ENCODE measurements at places on chromosomes 1 and 21.

GRCh38 chr1:42815941-42816584 is 859 bp upstream of the ERMAP start:
- no peak for DNase-seq

GRCh38 chr1:201756406-201756805 is 72.6 kb upstream of the IPO9 start:
- no peak for DNase-seq

DNA sequence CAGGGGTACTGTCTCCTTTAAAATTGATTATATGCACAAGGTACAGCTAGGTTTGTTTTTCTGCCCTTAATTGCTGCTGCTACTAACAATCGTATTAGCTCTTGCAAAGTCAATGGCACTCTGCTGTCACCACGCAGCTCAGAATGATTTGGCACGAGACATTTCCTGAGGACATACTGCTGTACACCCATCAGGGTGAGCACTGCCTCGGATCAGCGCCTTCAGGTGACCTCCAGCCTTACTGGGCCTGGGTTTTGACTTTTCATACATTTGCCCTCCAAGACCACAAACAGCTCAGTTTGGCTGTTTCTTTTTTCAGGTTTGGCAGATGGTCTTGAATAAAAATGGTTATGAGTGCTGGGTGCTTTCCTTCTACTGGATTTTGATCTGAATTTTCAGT is 110.9 kb downstream of the NTPCR start:
- no peak for DNase-seq

GRCh38 chr1:38191461-38191860 is 144.9 kb upstream of the POU3F1 start:
- DNase-seq = no peak

- DNase-seq = no peak
Measured at GRCh38 chr1:100552031-100552430, 14.1 kb downstream of the GPR88 start.

- no peak for DNase-seq
Measured at GRCh38 chr1:81478219-81478618, 322.5 kb upstream of the ADGRL2 start.

DNA sequence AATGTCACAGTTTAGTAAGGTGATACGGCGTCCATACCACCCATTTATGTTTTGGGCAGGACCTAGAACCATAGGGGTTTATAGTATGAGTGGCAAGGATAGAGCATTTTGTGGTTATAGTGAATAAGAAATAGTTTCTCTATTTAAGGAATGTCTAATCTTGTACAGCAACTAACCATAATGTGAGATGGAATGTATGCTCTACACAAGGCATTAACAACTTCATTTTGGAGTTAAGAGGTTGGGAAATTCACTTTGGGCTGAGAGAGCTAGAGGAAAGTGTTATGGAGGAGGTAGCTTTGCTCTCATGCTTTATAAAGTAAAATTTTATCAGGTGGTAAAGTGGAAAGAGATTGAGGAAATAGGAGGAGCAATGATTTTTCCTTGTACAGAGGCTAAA is 3.0 kb upstream of the MCL1 start:
- no peak for DNase-seq

- DNase-seq = no peak
Measured at GRCh38 chr1:48203287-48203900, 19.1 kb upstream of the SLC5A9 start.

GRCh38 chr1:55932402-55932801 is 647.0 kb downstream of the PLPP3 start:
- DNase-seq = no peak

GRCh38 chr21:39799178-39799577 is 54.2 kb downstream of the IGSF5 start:
- no peak for DNase-seq

Data from brain pericyte (primary cell).